Activated CD8-positive, alpha-beta memory T cell treated with anti-CD3 and anti-CD28 coated beads for 1 hour (primary cell): ENCODE measurements at places on chromosomes 7 and 10.

DNA sequence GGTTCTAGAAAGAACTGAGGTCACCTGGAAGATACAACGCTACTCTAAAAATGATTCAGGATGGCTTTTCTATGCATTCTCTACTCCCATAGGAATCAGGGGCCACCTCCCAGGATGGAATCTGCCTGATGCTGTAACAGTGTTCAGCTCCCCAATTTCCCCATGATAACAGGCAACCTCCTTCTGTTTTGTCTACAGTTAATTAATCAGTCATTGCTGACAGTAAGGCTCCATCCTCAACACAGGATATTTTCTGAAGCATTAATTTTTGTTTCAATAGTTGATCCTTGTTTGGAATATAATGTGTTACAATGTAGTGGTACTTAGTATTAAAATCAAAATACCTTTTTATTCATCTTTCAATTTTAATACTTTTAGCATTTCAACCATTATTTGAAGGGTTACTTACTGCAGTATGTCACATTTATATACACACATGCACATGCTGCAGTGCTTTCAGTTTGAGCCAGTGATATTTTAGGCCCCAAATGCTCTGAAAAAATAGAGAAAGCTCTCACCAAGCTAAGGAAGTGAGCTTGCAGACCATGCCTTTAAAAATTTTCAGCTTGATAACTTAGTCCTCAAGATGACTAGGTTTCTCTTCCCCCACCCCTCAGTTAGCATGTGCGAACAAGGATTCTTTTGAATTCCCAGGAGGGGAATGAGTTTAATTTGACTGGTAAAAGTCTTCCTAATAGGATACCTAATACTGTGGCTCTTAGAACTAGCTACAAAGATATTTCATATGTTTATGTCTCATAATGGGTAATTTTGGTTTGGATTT lies 592 bp upstream of the PIK3CG start:
- no peak for DNase-seq

DNA sequence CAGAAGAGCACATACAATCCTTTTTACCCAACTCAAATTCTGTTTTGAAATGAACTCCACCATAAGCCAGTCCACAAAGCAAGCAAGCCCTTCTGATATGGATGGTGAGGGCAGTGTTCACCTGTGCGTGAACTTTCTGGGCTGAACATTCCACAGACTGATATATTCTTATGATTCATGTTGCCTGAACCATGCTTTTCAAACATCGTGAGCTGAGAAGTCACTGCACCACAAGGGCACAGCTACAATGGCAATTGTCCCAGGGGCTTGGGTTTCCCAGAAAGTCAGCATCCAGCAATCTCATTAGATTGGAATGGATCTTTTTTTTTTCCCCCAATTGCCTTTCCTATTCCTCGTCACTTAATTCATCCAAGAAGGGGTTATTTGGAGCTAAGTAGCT lies 86.9 kb upstream of the ZNF438 start:
- DNase-seq, result no peak

DNA sequence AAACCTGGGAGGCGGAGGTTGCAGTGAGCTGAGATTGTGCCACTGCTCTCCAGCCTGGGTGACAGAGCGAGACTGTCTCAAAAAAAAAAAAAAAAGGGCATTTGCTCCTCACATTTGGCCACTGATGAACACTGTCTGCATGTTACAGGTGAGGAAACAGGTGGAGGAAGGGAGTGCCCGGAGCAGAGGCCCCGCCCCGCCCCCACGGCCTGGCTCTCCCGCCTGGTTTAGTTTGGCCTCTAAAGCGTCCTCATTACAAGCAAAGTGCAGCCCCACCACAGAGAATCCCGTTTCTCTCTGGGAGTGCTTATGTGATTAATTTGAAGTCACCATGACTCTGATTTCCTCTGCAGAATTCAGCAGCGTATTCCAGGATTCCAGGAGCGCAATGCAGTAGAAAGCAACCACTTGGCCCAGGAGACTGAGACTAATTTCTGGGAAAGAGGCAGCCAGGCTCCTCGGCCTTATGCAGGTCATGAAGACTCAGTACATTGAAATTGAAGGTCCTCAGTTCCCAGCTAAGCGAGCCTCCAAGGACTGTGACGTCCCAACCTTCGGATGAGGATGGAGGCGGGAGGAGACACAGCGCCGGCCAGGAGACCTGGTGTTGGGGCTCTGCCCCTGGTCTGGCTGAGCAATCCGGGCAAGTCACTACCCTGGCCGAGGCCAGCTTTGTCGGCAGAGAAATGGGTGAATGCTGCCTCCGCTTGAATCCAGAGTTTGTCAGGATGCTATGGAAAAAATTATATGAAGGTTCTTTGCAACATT lies 44.7 kb downstream of the RBM17 start:
- DNase-seq, result no peak

DNA sequence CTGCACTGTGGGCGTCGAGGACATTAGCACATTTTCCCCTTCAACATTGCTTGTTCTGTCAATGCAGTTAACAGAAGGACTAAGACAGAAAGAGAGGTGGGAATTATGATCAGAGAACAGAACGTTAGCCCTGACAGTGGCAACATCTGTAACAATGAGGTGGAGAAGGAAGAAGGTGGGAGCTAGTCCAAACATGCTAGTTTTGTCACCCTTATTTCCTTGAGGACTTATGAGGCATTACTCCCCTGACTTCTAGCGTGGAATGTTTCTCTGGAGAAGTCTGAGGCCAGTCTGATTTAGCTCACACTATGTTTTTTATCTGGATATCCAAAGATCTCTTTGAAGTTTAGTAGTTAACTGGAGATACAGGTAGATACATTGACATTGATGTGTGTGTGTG lies 73.4 kb downstream of the ZMYND11 start:
- no peak for DNase-seq

DNA sequence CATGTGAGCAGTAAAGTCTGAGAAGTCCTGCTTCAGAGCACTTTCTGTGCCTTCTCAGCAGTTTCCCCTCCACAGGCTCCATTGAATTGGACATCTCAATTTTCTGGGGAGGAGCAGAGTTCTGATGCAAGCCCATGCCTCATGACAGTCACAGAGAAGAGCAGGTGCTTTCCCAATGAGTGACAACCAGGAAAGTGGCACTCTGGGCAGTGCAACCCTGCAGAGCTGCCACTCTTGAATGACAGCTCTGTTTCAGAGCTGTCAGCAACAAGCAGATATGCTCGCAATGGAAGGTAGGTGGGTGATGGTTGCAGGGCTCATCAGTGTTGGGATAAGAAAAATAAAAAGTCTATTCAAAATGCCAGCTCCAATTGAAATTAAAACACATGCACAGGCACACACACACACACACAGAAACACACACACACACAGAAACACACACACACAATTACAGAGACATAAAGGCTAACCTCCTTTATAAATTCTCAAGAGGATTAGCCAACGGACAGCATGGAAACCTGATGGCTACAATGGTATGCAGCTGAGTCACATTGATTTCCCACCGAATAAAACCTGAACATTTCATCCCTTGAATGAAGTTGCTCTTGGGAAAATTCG lies 50.5 kb downstream of the C10orf67 start:
- no peak for DNase-seq

DNA sequence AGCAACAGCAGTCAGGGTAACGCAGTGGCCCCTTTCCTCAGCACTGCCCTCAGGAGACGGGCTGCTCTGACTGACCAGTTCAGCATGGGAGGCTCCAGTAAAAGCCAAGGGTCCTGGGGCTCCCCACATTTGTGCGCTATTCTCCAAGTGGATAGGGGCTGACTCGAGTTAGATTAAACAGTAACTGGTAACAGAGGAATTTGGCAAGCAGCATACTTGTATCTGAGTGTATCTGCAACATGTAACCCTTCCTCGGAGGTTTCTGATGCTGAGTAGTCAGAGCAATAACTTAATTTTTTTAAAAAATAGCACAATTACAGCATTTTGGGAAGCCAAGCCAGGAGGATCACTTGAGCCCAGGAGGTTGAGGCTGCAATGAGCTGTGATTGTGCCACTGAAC lies 22.8 kb downstream of the SORBS1 start:
- no peak for DNase-seq

- DNase-seq, result no peak
Observed at GRCh38 chr7:123871998-123872867, 27.3 kb downstream of the HYAL4 start.

GRCh38 chr10:78829565-78829964 lies 239.2 kb upstream of the ZMIZ1 start:
- no peak for DNase-seq

DNA sequence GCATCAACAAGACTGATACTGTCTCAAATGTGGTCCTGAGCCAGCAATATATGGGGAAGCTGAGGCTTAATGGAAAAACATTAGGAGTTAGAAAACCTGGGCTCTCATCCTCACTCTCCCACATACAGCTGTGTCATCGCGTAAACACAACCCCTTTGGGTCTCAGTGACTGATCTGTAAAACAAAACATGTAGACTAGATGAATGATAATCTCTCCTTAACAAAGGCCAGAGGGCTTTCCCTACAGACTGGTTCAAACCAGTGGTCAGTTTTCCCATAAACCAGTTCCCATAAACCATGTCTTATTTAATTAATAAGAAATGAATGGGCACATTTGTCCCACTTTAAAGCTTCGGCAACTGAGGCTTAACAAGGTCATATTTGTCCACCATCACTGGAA lies 48.1 kb downstream of the OSBPL3 start:
- no peak for DNase-seq

- no peak for DNase-seq
Observed at GRCh38 chr10:48693206-48693605, 8.5 kb downstream of the WDFY4 start.

- DNase-seq, result no peak
Observed at GRCh38 chr7:94133460-94133859, 129.3 kb upstream of the BET1 start.

- DNase-seq, result no peak
Observed at GRCh38 chr10:47207281-47207615, 92.7 kb upstream of the GDF10 start.

- DNase-seq, result no peak
Observed at GRCh38 chr10:101482568-101482967, 105.5 kb downstream of the POLL start.

DNA sequence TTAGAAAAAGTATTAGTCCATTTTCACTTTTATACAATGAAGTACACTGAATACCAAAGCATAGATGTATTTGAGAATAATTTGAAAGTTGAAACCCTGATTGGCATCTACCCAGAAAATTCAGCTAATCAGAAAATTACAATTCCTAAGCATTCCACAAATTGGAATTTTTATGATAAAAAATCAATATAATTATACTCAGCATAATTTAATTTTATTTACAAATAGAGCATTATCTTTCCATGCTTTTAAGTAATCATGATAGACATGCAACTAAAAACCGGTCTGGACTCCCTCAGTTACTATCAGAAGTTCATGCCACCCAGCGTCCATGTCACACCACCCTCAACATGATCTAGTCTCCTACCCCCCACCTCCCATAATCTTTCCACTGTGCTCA lies 50.4 kb downstream of the ARL4A start:
- no peak for DNase-seq

GRCh38 chr10:3559527-3559926 lies 225.5 kb downstream of the KLF6 start:
- DNase-seq, result no peak
